ENCODE measurements at places on chromosomes 3 and 15.

GRCh38 chr15:89497231-89497630, 848 bp upstream of the RHCG start:
- no peak for DNase-seq

GRCh38 chr3:184448321-184449160, 68.7 kb downstream of the CHRD start:
- DNase-seq: no peak

- DNase-seq: no peak
These were observed at the start of gene THBS1 for GRCh38 chr15:39580485-39581241. Gene THBS1, plus strand, starts transcription at chr15:39581079. Its CDS starts 779 bp downstream, at chr15:39581858.

DNA sequence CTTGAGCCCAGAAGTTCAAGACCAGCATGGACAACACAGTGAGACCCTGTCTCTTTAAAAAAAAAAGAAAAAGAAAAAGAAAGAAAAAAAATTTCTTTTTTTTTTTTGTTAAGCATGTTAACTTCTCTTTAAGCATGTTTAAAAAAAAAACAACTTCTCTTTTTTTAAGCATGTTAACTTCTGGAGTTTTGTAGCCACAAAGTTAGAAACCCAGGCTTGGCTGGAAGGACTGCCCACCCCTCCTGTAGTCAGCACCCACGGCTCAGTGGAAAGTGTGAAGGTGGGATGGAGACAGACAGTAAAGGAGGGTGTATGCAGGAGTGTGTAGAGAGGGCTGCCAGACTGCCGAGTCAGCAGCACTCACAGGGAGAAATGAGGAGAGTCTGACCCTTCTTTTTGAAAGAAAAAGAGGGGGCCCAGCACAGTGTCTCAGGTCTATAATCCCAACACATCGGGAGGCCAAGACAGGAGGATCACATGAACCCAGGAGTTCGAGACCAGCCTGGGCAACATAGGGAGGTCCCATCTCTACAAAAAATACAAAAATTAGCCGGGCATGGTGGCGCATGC, 33.2 kb downstream of the GOLGA8S start:
- no peak for DNase-seq

GRCh38 chr15:39195961-39196486, 384.9 kb upstream of the THBS1 start:
- no peak for DNase-seq

Measured in CD4-positive, alpha-beta T cell (primary cell).